NCI-H446 (cell line): ENCODE measurements at places on chromosomes 12 and 14.

DNA sequence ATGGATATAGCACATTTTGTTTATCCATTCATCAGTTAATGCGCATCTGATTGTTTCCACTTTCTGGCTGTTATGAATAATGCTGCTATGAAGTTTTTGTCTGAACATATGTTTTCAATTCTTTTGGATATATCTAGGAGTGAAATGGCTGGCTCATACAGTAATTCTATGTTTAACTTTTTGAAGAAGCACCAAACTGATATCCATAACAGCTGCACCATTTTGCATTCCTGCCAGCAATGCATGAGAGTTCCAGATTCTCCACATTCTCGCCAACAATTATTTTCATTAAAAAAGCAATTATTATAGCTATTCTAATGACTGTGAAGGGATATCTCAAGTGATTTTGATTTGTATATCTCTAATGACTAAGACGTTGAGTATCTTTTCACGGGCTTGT lies 89.9 kb upstream of the PPP4R3A start:
- no peak for DNase-seq

GRCh38 chr14:28754209-28754985 lies 12.2 kb upstream of the FOXG1 start:
- peak; percentile 90 for DNase-seq

DNA sequence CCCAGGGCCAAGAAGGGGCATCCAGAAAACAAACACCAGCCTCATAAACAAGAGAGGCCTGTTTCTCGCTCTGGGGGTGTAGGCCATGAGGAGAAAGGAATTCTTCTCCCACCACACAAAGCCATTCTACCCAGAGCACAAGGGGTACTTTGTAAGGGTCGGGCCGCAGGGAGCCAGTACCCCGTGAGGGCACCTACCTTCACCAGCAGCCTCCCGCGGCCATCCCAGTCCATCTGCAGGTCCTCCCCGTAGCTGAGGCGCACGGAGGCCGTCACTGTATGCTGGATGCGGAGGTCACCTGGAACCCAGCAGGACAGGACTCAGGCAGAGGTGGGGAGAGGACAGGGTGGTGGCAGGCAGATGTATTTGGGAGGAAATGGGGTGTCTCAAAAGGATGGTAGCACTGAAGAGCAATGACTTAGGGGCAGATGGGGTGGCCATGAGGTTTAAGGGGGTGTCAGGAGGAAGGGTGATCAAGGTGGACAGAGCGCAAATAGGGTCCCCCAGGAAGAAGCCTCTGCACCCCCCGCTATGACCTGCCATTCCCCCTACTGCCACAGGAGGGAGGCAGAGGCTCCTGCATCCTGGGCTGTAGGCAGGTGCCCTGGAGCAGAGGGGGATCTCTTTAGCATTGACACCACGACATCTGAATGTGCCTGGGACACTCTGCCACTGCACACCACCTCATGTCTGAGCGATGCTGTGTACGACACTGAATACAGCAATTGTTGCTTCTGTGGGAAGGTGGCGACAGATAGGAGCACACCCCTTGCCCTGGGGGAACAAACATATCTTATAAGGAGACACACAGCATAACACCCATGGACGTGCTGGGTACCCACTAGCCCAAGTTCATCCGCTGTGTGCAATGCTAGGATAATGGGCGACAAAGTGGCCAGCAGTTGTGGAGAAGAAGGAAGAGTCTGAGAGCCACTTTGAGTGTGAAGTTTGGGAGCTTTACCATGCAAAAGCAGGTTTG lies 61.4 kb downstream of the VWF start:
- DNase-seq, result peak; percentile 71

- no peak for DNase-seq
Observed at GRCh38 chr12:13613297-13613696, 368.1 kb downstream of the GRIN2B start.

GRCh38 chr14:53380052-53380866 lies 227.1 kb upstream of the DDHD1 start:
- no peak for DNase-seq

DNA sequence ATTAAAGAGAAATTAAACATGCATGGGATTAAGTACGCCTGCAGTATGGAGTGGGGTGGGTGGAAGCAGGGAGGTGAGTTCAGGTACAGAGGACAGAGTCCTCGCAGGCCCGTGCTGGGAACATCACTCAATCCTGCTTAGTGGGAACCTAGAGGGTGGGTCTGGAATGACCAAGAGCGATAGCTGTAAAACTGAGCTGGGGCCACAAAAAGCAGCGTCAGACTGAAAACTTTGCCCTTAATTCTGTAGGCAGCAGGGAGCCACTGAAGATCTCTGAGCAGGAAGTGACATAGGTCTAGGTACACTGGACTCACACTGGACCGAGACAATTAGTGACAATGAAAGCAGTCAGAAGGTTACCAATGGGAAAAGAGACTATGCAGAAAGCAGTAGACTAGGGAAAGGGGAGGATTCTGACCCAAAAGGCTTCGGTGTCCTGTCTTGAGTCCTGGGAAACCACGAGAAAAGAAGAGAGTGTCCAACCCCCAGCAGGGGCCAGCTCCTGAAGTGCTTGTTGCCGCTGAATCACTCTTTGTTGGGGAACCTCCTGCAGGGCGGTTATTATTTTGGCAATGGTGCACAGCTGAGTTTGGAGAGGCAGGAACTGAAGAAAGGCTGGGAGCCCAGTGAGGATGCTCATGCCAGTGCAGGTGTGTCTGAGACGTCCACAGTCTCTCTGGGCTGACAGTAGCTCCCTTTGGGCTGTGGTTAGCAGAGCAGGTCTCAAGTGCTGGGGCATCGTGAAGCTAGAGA lies 97.4 kb downstream of the PLXNC1 start:
- no peak for DNase-seq

DNA sequence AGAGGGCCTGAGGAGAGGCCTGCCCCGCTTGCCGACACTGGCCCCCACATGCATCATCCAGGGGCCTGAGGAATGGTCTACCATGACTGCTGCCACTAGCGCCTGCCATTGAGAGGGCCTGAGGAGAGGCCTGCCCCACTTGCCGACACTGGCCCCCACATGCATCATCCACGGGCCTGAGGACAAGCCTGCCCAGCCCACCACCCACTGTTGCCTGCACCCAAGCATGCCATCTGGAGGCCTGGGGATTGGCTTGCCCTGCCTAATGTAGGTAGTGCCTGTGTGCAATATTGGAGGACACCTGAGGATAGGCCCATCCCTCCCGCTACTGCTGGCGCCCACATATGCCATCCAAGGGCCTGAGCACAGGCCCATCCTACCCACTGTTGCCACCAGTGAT lies 24.4 kb downstream of the CYP46A1 start:
- DNase-seq, result no peak

GRCh38 chr14:38290601-38291188 lies 34.8 kb upstream of the CLEC14A start:
- no peak for DNase-seq

GRCh38 chr12:11920231-11920630 lies 150.5 kb upstream of the BCL2L14 start:
- no peak for DNase-seq

- no peak for DNase-seq
Observed at GRCh38 chr14:75090353-75090752, 20.9 kb downstream of the ZC2HC1C start.

DNA sequence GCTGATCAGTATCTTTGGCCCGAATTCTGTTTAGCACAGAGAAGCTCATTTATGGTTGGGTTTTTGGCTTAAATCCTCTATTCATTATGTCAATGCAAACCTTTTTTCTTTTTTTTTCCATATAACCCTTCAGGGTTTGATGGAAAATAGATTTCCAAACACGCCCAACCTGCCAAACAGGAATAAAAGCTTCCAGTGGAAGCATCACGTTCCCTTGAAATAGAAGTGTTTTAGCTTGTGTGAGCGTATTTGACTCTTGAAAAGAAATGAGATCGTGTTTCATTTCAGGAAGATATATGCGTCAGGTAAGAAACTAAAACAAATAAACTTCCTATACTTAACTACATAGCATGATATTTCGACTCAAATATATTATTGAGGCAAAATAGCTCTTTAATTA lies at the start of gene PIK3C2G:
Gene PIK3C2G (plus strand): TSS at position 246 of the 400 bp plus-strand sequence. CDS start 20,564 bp downstream, outside the sequence.
- no peak for DNase-seq

GRCh38 chr12:78167510-78167909 lies 336.8 kb downstream of the NAV3 start:
- peak; percentile 3 for DNase-seq

DNA sequence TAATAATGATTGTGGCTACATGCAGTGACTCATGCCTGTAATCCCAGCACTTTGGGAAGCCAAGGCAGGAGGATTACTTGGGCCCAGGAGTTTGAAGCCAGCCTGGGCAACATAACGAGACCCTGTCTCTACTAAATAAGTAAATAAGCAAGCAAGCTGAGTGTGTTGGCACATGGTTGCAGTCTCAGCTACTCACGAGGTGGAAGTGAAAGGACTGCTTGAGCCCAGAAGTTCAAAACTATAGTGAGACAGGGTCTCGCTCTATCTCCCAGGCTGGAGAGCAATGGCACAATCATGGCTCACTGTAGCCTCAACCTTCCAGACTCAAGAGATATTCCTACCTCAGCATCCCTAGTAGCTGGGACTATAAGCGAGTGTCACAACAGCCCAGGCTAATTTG lies 64.7 kb downstream of the RPS6KA5 start:
- DNase-seq, result no peak

- no peak for DNase-seq
Observed at GRCh38 chr12:87302126-87302745, 727.0 kb downstream of the C12orf50 start.

- DNase-seq, result no peak
Observed at GRCh38 chr12:5335069-5335468, 96.8 kb upstream of the NTF3 start.
